ENCODE measurements at places on chromosomes 12 and 14.

- DNase-seq: no peak
These were observed 34.1 kb downstream of the CNTN1 start for GRCh38 chr12:40726366-40726765.

- DNase-seq: no peak
These were observed 5.9 kb downstream of the CD163 start for GRCh38 chr12:7497661-7498060.

GRCh38 chr14:35215110-35215813, 76.9 kb upstream of the PSMA6 start:
- DNase-seq: no peak

DNA sequence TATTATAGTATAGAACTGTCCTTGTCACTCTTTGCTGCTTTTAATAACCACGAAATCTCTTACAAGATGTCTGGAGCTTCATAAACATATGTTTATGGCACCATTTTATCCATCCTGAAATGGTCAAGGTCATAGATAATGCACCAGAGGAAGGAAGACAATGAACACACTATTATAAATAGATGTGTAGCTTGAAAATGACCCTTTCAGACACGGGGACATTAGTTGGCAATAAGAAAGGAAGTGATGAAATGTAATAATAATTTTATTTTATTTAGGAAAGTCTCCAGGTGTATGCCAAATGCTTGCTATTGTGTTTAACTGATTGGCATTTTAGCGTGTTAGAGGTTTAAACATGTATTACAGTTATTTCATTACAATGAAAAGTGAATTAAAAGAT, 36.8 kb upstream of the SLC38A2 start:
- no peak for DNase-seq

GRCh38 chr12:56874821-56875220, 59.4 kb downstream of the SDR9C7 start:
- DNase-seq: no peak

DNA sequence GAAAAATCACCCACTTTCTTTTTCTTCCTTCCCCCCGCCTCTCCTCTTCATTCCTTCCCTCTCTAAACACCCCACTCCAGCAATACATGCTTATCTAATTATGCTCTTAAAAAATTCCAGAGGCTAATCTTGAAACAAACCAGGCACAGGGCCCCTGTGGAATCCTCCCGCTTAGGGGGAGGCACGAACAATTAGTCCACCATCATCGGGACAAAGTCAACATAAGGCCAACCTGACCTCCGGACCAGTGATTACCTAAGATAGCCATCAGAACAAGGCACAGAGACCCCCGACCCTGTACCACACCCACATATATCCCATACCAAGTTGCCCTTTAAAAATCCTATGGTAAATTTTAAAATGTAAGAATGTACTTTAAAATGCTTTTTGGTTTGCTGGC, 47.1 kb downstream of the KIF21A start:
- no peak for DNase-seq

DNA sequence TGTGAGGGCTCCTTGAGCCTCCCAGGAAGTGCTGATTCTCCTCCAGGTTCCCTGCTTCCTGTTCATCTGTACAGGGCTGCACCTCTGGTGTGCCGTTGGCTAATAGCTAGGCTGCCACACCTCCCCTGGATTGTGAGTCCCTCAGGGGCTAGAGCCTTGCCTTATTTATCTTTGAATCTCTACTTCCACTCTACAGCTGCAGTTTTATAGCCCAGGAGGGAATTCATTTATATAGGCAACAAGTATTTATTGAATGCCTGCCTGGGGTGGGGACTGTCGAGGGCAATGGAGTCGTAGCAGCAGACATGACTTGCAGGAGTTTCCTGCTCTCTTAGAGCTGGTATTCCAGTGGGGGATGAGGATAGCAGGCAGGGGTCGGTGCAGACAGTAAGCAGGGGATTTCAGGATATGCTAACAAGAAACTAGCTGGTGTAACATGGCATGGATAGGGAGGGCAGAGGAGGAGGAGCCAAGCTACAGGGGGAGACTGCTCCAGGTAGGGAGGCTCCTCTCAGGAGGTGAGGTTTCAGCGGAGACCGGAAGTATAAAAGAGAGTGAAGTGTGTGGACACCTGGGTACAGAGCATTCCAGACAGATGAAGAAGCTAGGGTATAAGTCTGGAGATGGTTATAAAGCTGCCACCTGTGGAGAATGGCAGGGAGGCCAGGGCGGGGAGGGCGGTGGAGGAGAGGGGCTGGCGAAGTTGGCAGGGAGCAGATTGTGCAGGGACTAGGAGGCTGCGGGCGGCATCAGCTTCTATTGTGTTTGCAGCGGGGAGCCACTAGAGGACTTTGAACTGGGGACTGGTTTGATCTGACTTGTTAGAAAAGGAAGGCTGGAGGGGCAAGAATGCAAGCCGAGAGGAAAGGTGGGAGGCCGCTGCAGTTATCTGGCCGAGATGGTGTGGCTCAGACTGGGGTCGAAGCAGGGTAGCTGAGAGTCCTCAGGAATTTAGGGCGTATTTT, 17.2 kb downstream of the USP30 start:
- no peak for DNase-seq

GRCh38 chr14:87934185-87934584, 58.8 kb downstream of the GALC start:
- no peak for DNase-seq

GRCh38 chr12:65330331-65330730, 51.8 kb downstream of the MSRB3 start:
- DNase-seq: no peak

DNA sequence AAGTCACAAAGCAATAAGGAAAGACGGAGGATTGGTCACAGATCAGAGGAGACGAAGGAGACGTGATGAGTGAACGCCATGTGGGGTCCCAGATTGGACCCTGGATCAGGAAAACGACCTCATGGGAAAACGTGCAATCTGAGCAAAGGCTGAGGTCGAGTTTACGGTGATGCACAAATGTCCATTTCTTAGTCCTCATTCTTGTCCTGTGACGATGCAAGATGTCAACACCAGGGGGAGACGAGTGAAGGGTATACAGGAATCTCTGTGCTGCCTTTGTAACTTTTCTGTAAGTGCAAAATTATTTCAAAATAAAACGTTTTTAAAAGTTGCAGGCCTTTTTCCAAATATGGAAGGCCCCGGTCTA, 329.8 kb downstream of the MED13L start:
- DNase-seq: no peak

- peak; percentile 57 for DNase-seq
These were observed 411 bp upstream of the NCOR2 start for GRCh38 chr12:124567673-124568373.

GRCh38 chr12:114776731-114777442, 92.9 kb upstream of the TBX3 start:
- no peak for DNase-seq

GRCh38 chr14:61296719-61297502, 15.8 kb upstream of the TMEM30B start:
- DNase-seq: no peak

DNA sequence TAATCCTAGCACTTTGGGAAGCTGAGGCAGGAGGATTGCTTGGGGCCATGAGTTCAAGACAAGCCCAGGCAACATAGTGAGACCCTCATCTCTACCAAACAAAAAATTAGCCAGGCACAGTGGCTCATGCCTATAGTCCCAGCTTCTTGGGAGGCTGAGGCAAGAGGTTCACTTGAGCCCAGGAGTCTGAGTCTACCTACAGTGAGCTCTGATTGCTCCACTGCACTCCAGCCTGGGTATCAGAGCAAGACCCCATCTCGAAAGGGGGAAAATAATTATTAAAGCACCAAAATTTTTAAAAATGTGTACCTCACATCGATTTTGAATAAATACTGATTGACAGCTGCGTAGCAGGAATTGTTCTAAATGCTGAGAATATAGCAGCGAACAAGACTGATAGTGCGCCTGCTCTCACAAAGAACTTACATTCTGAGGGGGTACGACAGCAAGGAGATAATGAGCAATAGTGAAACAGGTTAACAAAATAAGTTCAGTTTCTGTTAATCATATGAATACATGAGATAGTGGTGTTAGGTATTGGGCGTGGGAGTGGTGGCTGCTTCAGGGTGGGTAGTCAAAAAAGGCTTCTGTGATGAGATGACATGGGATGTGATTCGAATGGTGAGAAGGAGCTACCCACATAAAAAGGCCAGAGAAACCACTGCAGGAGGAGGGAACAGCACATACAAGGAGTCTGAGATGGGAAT, 19.6 kb downstream of the HCFC2 start:
- no peak for DNase-seq

DNA sequence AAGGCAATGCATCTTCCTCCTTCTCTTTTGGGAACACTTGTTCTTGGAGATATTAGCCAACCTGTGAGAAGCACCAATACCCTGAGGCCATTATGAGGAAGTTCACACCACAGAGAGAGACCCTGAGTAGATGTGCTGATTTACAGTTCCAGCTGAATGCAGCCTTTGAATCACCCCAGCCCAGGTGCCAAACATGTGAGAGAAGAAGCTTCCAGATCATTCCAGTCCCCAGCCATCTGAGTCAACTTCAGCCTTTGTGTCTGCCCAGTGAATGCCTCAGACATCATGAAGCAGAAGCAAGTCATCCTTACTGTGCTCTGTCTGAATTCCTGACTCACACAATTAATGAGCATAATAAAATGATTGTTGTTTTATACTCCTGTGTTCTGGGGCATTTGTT, 25.1 kb downstream of the C12orf42 start:
- no peak for DNase-seq

DNA sequence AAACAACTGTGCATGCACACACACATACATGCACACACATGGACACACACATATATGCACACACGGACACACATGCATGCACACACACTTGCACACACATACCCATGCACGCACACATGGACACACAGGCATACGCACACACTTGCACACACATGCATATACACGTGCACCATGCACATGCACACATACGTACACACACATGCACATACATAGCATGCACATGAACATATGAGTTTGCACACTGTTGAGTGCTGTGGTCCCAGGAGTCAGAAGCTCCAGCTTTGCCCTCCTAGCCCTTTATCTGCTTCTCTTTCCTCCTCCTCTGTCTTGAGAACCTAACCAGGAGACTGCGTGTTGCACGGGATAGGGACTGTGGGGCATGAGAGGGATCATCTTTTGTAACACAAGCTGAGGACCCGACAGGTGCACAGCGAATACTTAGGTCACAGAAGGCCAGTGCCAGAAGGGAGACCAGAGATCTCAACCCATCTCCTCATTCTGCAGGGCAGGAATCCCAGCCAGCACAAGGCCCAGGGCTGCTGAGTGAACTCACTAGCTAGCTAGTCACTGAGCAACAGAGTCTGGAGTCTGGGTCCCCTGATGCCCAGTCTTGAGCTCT, 3.5 kb upstream of the LRTM2 start:
- DNase-seq: no peak

GRCh38 chr12:48545833-48546469, 20.5 kb downstream of the OR8S1 start:
- DNase-seq: no peak

- DNase-seq: no peak
These were observed 923.1 kb upstream of the MDGA2 start for GRCh38 chr14:48598458-48598857.

DNA sequence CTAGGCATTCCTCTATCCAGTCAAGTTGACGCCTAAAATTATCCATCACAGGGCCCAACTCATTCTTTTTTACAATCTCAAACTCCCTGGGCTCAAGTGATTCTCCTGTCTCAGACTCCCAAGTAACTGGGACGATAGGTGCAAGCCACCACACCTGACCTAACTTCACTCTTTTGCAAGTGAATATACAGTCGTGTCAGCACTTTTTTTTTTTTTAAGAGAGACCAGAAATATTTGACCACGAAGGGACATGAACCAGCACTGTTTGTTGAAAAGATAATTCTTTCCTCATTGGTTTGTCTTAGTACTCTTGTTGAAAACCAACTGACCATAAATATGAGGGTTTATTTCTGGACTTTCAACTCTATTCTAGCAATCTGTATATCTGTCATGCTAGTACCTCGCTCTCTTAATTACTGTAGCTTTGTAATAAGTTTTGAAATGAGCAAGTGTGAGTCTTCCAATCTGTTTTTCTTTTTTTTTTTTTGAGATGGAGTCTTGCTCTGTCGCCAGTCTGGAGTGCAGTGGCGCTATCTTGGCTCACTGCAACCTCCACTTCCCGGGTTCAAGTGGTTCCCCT, 14.0 kb downstream of the PTGR2 start:
- DNase-seq: no peak
